ENCODE measurements at places on chromosomes 3 and 15.

DNA sequence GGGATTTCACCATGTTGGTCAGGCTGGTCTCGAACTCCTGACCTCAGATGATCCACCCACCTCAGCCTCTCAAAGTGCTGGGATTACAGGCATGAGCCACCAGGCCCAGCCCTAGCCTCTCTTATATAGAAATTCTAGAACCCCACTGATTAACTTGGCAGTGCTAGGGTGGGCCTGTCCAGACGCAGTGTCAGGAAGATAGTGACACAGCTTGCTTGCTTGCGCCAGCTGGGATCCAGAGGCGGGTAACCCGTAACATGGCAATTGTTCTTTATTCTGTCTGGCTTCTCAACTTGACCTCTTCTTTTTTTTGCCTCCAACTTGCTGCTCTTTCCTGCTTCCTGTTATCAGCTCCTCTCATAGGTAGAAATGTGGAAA, 16.2 kb downstream of the CEP19 start:
- no peak for DNase-seq

DNA sequence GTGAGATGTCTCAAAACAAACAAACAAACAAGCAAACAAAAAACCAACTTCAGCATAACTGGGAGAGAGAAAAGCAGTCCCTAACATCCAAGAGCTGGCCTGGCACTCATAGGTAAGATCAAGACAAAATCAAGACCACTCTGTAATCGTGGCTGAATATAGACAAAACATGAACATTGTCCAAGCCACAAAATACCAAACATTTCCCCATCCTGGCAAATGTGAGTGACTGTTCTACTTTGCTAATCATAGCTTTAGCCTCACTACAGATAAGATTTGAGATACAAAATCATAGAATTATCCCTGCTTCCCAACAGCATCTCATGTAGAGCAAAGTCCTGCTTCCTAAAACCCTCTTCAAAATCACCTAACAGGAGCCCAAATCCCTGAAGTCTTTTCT, 116.7 kb upstream of the PRTG start:
- DNase-seq, result no peak

- DNase-seq, result no peak
These were observed 51.2 kb downstream of the SH3GL3 start for GRCh38 chr15:83498374-83498773.

DNA sequence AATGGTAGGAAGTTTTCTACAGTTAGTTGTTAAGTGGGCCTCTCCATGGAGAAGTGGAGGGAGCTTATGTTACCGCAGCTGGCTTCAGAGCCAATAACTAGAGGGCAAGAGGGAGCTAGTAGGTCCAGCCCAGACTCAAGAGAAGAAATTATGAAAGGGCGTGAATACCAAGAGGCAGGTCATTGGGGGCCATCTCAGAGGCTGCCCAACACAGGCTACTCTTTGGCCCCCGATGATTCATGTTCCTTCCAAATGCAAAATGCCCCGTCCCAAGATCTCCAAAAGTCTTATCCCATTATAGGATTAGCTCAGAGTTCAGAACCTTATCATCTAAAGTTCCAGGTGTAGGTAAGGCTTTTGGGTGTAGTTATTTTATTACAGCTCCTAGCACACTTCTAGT, 94.5 kb downstream of the FNDC3B start:
- no peak for DNase-seq

DNA sequence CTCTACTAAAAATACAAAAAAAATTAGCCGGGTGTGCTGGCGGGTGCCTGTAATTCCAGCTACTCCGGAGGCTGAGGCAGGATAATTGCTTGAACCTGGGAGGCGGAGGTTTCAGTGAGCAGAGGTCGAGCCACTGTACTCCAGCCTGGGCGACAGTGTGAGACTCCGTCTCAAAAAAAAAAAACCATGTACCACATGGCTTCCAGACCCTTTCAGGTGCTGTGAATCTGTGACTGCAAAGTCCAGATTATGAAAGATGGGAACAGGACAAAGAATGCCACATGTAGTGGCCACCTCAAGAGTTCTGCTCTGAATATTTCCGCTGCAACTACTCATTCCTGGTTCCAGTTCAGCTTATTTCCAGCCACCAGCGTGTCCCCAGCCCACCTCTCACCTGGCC, 8.4 kb upstream of the DCAF1 start:
- DNase-seq, result no peak

DNA sequence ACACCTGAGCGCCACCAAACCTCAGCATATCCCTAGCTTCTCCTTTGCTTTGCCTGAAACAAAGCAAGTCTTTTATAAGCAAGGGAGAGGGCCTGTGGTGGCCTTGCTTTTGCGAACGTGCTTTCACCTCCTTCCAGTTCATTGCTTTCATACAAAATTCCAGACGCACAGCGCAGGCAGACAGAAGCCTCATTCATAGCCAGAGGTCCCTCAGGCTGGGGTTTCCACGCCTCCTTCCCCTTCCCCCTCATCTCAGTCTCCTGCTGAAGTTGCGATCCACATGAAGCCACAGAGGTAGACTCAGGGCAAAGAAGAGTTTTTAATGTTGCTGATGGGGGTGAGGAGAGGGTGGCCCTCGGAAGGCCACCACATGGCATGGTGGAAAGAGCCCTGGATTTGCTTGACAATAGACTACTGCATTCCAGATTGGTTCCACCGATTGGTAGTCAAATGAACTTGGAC, 59.4 kb upstream of the FLNB start:
- DNase-seq, result no peak

- DNase-seq, result no peak
These were observed 240.1 kb downstream of the ISL2 start for GRCh38 chr15:76576523-76577279.

GRCh38 chr15:22988811-22989210, 8.6 kb upstream of the CYFIP1 start:
- no peak for DNase-seq

All from activated CD8-positive, alpha-beta memory T cell treated with anti-CD3 and anti-CD28 coated beads for 1 hour (primary cell).